Epithelial cell of proximal tubule (primary cell): ENCODE measurements at places on chromosomes 7 and 10. TPM values are rescaled to one million over a fixed set of nuclear protein-coding genes. Genes with fewer than 3 reads are reported as not detected.

DNA sequence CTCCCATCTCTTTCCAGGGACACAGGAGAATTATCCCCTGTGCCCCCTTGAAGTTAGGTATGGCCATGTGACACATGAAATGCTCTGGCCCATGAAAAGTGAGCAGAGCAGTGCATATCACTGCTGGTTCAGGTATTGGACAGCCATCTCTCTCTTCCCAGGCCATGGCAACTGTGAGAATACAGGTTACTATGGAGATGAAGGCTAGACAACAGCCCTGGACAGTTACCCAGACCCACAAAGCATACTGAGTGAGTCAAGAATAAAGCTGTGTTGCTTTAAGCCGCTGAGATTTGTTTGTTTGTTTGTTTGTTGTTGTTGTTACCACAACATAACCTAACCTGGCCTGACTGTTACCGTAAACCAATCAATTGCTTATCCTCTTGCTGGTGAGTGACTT, 722.3 kb downstream of the KCNMA1 start:
- DNase-seq: no peak

Gene DOCK1
- total RNA-seq: 24.3 and 31.9 TPM in 2 replicates

DNA sequence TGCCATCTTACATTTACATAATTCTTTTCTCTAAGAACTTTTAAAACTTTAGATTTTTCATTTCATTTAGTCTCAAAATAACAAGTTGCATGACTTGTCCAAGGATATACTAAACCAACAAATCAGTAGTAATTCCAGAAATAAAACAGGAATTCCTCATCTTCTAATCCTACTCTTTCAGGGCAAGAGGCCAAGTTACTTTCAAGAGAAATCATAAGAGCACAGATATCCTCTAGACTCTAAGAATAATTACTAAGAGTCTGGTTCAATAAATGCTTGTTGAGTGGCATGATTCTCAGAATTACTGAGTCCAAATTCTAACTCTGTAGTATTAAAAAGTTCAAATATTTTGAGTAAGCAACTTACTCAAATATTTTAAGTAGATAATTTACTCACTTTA, 12.9 kb downstream of the PDZD8 start:
- DNase-seq: no peak

- no peak for DNase-seq
Observed at GRCh38 chr10:25049966-25050365, 33.6 kb downstream of the THNSL1 start.

GRCh38 chr7:94380264-94380663, 14.4 kb upstream of the COL1A2 start:
- no peak for DNase-seq

GRCh38 chr7:143408686-143409561, at the start of gene EPHA1:
EPHA1 (minus strand) TSS chr7:143408856; CDS start chr7:143408805, 51 bp downstream.
- no peak for DNase-seq

DNA sequence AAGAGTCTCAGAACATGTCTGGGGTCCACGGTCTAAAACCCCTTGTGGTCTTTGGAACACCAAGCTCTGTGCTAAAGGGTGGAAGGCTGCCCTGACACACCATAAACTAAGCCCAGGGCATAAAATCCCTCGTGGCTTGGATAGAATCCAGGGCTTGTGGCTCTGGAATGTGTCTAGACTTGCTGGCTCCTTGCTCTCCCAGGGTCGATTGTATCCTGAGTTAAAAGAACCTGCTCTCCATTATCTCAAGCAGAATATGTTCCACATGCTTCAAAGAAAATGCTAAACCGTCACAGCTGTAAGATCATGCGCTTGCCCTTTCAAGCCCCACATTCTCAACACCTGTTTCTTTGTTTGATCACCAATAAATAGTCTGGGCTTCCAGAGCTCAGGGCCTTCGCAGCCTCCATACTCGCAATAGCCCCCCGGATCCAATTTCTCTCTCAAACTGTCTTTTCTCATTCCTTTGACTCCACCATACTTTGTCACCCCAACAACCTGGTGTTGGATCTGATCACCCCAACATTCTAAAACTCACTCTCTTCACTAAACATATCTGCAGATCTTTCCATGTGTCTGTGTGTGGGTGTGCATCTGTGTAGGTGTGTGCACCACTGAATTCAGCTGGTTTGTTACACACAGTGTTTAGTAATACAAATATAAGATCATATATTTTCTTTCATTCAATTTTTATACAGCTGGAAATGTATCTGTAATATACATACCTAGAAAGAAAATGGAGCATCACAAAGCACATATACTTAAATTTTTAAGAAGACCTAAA, 238.5 kb downstream of the ZMYND11 start:
- DNase-seq: peak; percentile 13

Gene SLC13A4
- total RNA-seq: not detected in 2 replicates

GRCh38 chr7:68433462-68434070, 1164.7 kb upstream of the AUTS2 start:
- DNase-seq: no peak

DNA sequence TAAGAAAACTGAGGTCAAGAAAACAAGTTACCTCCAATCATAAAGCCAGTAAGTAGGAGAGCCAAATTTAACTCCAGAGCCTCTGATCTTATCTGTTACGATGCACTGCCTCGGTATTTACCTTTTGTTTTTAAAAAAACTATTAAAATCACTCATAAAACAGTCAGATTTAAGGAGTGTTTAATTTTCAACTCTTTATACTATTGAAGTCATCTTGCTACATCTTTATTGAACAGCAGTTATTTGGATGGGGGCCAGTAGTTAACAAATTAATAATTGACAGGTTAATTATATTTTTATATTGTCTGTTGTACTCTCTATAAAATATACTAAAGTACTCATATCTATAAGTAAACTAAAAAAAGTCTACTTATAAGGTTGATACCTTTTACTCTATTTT, 24.6 kb downstream of the ADIRF start:
- DNase-seq: no peak
